Posterior cingulate gyrus (tissue), 11 donors: ENCODE measurements at places on chromosomes 13 and 19.

DNA sequence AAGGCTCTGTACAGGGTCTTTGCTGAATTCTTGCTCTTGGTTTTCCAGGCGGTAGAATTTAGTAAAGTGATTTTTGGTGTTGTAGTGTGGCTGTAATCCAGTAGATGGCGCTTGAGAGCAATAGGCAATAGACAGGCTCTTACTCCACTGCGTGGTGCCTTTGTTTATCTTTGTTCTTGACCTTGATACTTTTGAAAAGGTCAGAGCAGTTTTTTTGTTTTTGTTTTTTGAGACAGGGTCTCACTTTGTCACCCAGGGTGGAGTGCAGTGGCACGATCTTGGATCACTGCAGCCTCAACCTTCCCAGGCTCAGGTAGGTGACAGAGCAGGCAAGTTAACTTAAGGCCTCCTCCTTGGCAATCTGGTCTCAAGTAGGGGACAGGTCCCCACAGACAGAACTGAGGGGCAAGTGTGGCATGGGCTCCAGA, 12.2 kb upstream of the LILRA5 start:
- DNase-seq = no peak

DNA sequence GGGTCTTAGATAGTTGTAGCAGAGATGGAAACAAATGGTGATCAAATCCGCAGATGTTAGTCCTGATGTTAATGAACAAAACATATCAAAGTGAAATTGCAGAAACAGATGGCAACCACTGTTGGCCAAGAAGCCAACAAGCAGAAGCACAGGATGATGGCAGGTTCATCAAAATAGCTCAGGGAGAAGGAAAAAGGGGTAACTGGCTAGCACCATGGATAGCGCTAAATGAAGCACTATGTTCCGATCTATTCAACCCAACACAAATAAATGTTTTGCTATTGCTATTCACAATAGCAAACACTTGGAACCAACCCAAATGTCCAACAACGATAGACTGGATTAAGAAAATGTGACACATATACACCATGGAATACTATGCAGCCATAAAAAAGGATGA, 413.7 kb downstream of the FGF14 start:
- no peak for DNase-seq

- peak; percentile 64 for DNase-seq
Observed at GRCh38 chr19:55118401-55118991, 1.1 kb upstream of the PPP1R12C start.

- no peak for DNase-seq
Observed at GRCh38 chr19:38686530-38686888, 39.1 kb downstream of the ACTN4 start.

GRCh38 chr19:9996541-9996940, 13.8 kb downstream of the COL5A3 start:
- no peak for DNase-seq

GRCh38 chr19:8831832-8832131, 322 bp downstream of the ZNF558 start:
- no peak for DNase-seq

DNA sequence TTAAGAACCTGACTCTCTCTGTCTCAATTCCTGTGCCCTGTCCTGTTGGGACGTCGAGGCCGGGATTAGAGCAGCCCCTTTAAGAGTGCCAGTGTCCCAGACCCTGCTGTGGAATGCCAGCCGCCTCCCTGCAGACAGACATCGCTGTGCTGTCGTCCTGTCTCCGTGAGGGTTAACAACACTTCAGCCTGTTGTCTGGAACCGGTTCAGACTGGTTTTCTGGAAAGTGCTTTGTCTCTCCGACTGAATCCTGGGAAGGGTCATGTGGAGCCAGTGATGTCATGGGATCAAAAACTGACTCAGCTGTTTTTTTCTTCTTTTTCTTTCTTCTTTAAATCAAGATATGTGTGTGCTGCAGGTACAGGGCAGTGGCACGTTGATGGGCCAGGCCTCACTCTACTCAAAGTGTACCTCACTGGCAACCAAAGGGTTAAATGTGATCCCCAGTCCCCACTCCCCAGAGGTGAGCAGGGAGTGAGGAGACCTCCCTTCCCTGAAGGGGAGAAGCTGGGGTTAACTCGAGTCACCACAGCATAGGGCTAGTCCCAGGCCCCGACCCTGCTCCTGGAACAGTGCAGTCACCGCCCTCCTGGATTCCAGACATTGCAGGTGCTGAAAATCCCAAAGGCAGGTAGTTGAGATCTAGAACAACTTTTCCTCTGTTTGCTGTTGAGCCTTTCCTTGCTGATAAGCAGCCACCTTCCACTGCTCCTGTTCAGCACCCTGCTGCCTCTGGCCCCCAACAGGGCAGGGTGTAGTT, 50.8 kb downstream of the TSSK6 start:
- DNase-seq = peak; percentile 41

DNA sequence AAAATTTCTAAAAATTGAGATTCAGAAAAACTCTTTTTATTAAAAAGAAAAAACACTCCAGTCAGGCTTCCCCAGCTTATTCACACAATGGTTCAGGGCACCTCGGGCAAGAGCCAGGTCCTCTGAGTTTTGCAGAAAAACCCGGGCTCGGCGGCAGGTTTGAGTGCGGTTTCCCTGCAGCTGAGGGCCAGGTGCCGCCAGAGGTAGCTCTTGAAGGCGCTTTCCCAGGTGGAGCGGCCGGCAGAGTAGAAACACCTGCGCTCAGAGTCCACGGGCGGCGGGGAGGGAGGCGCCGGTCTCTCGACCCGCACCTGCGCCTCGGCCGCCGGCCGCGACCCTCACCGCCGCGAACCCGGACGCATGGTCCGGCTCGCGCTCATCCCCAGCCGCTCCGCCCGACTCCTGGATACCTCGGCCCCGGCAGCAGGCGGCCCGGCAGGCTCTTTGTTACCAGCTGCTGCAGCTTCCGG, 444 bp downstream of the PROSER1 start:
- no peak for DNase-seq

- DNase-seq = no peak
Observed at GRCh38 chr19:45653634-45654033, 14.4 kb upstream of the GIPR start.

- no peak for DNase-seq
Observed at GRCh38 chr13:98141509-98142379, 1.1 kb upstream of the FARP1 start.

GRCh38 chr13:44271473-44271872, 102.2 kb upstream of the SERP2 start:
- DNase-seq = no peak

DNA sequence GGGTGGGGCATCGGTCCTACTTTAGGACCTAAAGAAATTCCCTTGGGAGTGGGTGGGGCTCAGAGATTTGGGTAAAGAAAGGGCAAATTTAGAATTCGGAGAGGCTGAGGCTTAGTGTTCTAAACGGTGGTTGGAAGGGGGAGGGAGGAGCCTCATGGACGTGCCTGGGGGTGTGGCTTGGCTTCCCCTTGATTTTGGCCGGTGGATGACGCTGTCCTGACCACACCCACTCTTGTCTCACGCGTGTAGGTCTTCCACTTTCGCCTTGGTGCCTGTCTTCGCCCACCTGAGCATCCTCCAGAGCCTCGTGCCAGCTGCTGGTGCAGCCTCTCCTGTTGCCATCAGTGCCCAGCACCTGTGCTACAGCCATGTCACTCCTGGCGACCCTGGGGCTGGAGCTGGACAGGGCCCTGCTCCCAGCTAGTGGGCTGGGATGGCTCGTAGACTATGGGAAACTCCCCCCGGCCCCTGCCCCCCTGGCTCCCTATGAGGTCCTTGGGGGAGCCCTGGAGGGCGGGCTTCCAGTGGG, 1.2 kb upstream of the NUP62 start:
- peak; percentile 46 for DNase-seq

DNA sequence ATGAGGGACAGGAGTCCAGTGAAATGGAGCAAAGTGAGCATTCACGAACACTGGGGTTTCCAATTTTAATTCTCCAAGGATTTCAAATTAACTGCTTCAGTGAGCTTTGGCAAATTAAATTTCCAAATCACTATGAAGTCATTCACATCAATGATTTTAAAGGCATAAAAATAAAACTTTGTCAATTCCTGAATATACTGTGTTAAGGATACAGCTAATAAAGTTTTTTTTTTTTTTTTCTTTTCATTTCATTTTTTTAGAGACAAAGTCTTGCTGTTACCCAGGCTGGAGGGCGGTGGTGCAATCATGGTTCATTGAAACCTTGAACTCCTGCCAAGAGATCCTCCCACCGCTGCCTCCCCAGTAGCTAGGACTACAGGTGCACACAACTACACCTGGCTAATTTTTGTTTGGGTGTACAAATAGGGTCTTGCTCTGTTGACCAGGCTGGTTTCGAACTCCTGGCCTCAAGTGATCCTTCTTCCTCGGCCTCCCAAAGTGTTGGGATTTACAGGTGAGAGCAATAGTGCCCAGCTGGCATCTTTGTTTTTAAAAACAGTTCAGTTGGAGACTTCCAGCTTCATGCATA, 21.9 kb downstream of the RBM26 start:
- no peak for DNase-seq

- DNase-seq = no peak
Observed at GRCh38 chr19:41411100-41411967, 13.7 kb downstream of the BCKDHA start.
